Left ventricle myocardium inferior (tissue), 1 donor: ENCODE measurements at places on chromosomes 7 and 10. TPM values are rescaled to one million over a fixed set of nuclear protein-coding genes. Genes with fewer than 3 reads are reported as not detected.

The AKR1C8 gene
- total RNA-seq = 0.22 TPM

The PON1 gene
- not detected for total RNA-seq

The SLC13A1 gene
- not detected for total RNA-seq

The RARRES2 gene
- 17.6 TPM for total RNA-seq

The FOXP2 gene
- total RNA-seq = 2.1 TPM

The ARHGAP22 gene
- 3.8 TPM for total RNA-seq

The DNAH11 gene
- total RNA-seq = 0.74 TPM

The BAMBI gene
- 15.4 TPM for total RNA-seq

The ZNF25 gene
- total RNA-seq = 17.8 TPM

The SLC18A3 gene
- total RNA-seq = not detected

The IFIT1 gene
- total RNA-seq = 31.0 TPM

The CNPY1 gene
- not detected for total RNA-seq

The SFTPA1 gene
- total RNA-seq = not detected

The C10orf62 gene
- 1.5 TPM for total RNA-seq
